ENCODE measurements at places on chromosomes 6 and 20.

GRCh38 chr6:36627801-36628246 is 33.7 kb downstream of the SRSF3 start:
- H3K27me3 ChIP-seq = no peaks in the 10 kb centered on the region
- no peak overlapping the region for H3K4me3 ChIP-seq
- H3K36me3 ChIP-seq = no peaks in the 10 kb centered on the region
- DNase-seq = peak; percentile 90
- peaks cover 26% of the 10 kb centered on the region for H3K4me1 ChIP-seq
- H3K27ac ChIP-seq = peak overlapping the region; percentile 76

DNA sequence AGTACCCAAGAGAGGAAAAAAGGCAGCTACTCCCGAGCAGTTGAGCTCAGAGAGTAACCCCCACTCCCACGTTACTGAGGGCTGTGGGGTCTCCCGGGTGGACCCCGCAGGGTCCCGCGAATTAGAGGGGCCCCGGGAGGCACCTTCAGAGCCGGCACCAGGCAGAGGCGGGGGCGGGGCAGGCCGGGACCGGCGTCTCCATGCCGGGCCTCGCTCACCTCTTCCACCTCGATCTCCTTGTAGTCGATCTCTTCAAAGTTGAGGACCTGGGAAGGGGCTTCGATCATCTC is 381 bp downstream of the MAP3K7 start:
- peaks cover 20% of the 10 kb centered on the region for H3K4me1 ChIP-seq
- H3K36me3 ChIP-seq = no peaks in the 10 kb centered on the region
- peak overlapping the region; percentile 92 for H3K27ac ChIP-seq

GRCh38 chr6:15359335-15359862 is 113.5 kb downstream of the JARID2 start:
- H3K27me3 ChIP-seq = no peaks in the 10 kb centered on the region
- no peak for DNase-seq
- no peak overlapping the region for H3K4me3 ChIP-seq
- peaks cover 5% of the 10 kb centered on the region for H3K4me1 ChIP-seq
- no peak overlapping the region for H3K27ac ChIP-seq
- no peaks in the 10 kb centered on the region for H3K36me3 ChIP-seq

GRCh38 chr6:36636687-36637418 is 41.7 kb upstream of the CDKN1A start:
- H3K27me3 ChIP-seq = no peaks in the 10 kb centered on the region
- no peak overlapping the region for H3K27ac ChIP-seq
- DNase-seq = no peak
- no peaks in the 10 kb centered on the region for H3K36me3 ChIP-seq
- H3K4me1 ChIP-seq = no peaks in the 10 kb centered on the region

DNA sequence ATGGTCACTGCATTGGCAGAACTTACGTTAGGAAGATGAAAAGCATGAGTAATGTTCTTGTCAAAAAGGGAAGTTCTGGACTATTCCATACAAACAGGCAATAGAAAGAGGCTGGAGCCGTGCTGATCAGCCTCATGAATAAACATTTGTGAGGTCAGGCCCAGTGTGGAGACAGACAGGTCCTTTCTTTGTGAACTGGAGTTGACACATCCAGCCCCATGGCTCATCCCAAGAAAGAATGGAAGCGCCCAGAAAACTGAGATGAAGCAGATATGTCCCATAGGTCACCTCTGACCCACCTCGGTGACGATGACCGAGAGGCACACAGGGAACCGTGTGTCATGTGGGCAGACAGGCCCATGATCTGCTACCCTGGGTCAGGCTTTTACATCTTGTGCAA is 276.0 kb upstream of the SGK1 start:
- no peaks in the 10 kb centered on the region for H3K4me1 ChIP-seq
- no peaks in the 10 kb centered on the region for H3K27me3 ChIP-seq
- no peaks in the 10 kb centered on the region for H3K36me3 ChIP-seq
- no peak for DNase-seq

DNA sequence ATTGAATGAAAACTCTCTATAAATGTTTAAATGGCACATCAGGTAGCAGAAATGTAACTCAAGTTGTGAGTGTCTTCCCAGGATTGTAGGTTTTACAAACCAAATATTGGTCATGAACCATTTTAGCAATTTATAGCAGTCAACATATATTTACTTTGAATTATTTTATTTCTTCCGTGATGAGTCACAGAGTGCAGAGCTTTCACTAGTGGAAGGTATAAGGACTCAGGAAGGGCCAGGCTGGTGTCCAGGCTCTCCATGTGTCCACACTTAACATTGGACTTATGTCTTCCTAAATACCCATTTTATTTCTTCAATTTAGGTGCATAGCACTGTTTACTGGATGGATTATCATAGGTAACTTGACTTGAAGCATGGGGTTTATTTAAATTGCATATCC is 120.9 kb downstream of the OLIG3 start:
- H3K36me3 ChIP-seq = no peaks in the 10 kb centered on the region
- no peak overlapping the region for H3K27ac ChIP-seq
- H3K27me3 ChIP-seq = no peaks in the 10 kb centered on the region
- no peaks in the 10 kb centered on the region for H3K4me1 ChIP-seq

DNA sequence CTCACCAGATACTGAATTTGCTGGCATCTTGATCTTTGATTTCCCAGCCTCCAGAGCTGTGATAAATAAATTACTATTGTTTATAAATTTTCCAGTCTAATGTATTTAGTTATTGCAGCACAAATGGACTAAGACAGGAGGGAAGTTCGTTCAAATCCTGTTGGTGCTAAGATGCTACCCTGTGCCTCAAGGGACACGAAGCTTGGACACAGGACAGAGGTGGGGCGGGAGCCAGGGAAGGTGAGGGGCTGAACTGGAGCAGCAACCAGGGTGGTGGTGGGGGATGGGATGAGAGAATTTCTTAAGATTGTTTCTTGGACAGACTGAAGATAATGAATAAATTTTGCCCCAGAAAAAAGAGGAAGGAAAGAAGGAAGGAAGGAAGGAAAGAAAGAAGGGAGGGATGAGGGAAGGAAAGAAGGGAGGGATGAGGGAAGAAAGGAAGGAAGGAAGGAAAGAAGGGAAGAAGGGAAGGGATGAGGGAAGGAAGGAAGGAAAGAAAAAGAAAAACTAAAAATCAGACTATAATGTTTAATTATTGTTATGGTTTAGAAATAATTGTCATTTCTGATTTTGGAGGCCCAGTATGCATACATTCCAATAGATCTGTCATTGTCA is 127.2 kb downstream of the CDC5L start:
- no peaks in the 10 kb centered on the region for H3K27me3 ChIP-seq
- H3K27ac ChIP-seq = no peak overlapping the region
- no peaks in the 10 kb centered on the region for H3K4me1 ChIP-seq
- no peak for DNase-seq

DNA sequence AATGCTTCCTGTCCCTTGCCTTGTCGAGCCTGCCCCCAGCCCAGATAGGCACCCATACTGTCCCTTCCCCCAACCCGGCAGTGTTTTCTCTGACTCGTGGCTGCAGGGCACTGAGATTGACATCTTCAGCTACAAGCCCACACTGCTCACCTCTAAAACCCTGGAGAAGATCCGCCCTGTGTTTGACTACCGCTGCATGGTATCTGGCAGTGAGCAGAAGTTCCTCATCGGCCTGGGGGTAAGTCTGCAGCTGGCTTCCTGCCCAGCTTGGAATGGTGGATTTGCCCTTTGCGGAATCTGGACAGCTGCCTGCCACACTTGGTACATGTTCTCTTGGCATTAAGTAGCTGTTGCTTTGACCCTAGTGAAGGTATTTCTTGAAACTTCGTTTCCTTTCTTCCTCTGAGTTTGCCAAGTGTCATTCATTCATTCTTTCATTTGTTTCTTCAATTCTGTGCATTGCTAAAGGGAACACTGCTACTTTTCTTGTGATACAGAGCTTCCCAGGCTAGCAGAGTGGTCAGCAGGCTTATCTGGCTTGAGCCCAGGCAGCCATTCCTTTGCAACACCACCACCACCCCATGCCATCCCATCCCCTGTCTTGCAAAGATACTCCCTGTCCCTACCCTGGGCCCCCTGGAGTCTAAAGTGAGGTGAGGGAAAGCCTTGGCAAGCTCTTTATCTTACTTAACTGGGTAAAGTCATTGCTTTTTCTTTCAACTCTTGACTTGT is 26.2 kb downstream of the CCDC167 start:
- H3K4me3 ChIP-seq = no peak overlapping the region
- DNase-seq = no peak
- H3K27ac ChIP-seq = no peak overlapping the region
- no peaks in the 10 kb centered on the region for H3K27me3 ChIP-seq
- peaks cover 6% of the 10 kb centered on the region for H3K4me1 ChIP-seq
- H3K36me3 ChIP-seq = peaks cover 71% of the 10 kb centered on the region

DNA sequence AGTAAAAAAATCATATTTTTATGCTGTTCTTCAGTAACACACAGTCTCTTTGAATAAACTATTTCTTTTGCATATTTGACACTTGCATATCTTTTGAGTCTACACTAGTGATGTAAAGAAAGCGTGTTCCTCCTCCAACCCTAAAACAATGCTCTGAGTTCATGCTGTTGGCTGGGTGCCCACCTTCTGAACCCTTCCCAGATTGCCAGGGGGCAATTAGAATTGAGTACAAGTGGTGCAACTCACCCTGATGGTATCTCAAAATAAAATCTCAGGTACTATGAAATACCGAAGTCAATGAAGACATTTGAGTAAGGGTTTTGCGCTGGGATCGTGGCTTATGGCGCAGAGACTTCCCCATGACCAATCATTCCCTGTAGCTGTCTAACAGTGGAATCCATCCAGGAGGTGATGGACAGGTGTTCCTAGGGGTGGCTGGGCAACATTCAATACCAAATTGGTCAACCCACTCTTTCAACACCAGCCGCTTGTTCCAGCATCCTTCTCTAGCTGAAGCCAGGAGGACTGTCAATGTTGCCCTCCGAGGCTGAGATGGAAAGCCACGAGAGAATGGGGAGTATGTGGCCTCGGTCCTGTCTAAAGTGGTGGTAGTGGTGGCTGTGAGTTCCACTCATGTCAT is 94.4 kb upstream of the ZNFX1 start:
- H3K27ac ChIP-seq = no peak overlapping the region
- no peaks in the 10 kb centered on the region for H3K27me3 ChIP-seq
- DNase-seq = no peak
- H3K36me3 ChIP-seq = peaks cover 17% of the 10 kb centered on the region

DNA sequence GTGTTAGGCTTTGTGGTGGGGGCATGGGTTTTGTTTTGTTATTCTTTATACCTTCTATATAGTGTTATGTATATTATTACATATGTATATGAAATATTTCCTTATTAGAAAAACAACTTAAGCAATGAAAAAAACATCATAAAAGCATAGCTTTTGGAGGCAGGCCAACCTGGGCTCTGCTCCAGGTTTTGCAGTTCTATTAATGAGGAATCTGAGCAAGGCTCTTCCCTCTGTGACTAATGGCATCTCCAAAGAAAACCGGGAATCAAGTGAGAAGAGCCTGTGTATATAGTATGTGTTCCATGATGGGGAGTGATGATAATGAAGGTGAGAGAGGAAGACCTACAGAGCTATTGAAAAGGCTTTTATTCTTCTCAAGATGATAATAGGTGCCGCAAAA is 291.1 kb downstream of the CLIC5 start:
- H3K27ac ChIP-seq = no peak overlapping the region
- no peaks in the 10 kb centered on the region for H3K36me3 ChIP-seq
- H3K4me3 ChIP-seq = no peak overlapping the region
- H3K27me3 ChIP-seq = no peaks in the 10 kb centered on the region
- no peaks in the 10 kb centered on the region for H3K4me1 ChIP-seq
- no peak for DNase-seq

GRCh38 chr6:158605266-158605878 is 39.2 kb downstream of the DYNLT1 start:
- H3K36me3 ChIP-seq = no peaks in the 10 kb centered on the region
- no peaks in the 10 kb centered on the region for H3K4me1 ChIP-seq
- no peaks in the 10 kb centered on the region for H3K27me3 ChIP-seq
- no peak for DNase-seq
- no peak overlapping the region for H3K27ac ChIP-seq
- H3K4me3 ChIP-seq = no peak overlapping the region

- H3K4me1 ChIP-seq = no peaks in the 10 kb centered on the region
- no peaks in the 10 kb centered on the region for H3K27me3 ChIP-seq
- no peak overlapping the region for H3K4me3 ChIP-seq
- H3K36me3 ChIP-seq = no peaks in the 10 kb centered on the region
- H3K27ac ChIP-seq = no peak overlapping the region
Observed at GRCh38 chr6:17305219-17306001, 24.2 kb downstream of the RBM24 start.

DNA sequence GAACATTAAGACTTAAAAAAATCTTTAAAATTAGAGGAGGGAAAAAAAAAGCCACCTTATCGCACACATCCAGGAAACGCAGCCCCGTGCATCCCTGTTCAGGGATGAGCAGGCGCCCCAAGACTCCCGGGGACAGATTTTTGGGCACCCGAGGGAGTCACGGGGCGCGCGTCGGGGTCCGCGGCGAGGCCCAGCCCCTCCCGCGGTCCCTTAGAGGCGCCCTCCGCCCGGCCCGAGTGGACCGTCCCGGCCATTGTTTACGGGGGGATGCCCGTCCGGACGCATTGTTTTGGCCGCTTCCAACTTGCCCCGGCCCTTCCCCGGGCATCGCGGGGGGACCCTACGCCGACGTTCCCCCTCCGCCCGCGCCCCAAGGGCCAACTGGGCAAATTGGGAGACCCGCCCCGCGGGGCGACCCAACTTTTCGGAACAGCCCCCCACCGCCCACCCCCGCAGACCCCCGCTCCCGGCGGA is 610 bp downstream of the ZNF217 start:
- H3K4me3 ChIP-seq = peak overlapping the region; percentile 82
- no peaks in the 10 kb centered on the region for H3K36me3 ChIP-seq
- peak; percentile 71 for DNase-seq
- H3K27me3 ChIP-seq = no peaks in the 10 kb centered on the region
- H3K27ac ChIP-seq = peak overlapping the region; percentile 99

GRCh38 chr6:33735216-33735615 is 11.5 kb downstream of the IP6K3 start:
- peaks cover 7% of the 10 kb centered on the region for H3K4me1 ChIP-seq
- H3K36me3 ChIP-seq = peaks cover 7% of the 10 kb centered on the region
- DNase-seq = no peak
- H3K27me3 ChIP-seq = no peaks in the 10 kb centered on the region
- no peak overlapping the region for H3K4me3 ChIP-seq

- H3K27ac ChIP-seq = peak overlapping the region; percentile 3
- H3K4me1 ChIP-seq = no peaks in the 10 kb centered on the region
- no peak for DNase-seq
- no peaks in the 10 kb centered on the region for H3K36me3 ChIP-seq
Observed at GRCh38 chr6:7728855-7729590, 3.1 kb downstream of the BMP6 start.

- peak; percentile 46 for DNase-seq
- peak overlapping the region; percentile 23 for H3K4me3 ChIP-seq
- H3K27ac ChIP-seq = no peak overlapping the region
- H3K27me3 ChIP-seq = no peaks in the 10 kb centered on the region
- H3K36me3 ChIP-seq = no peaks in the 10 kb centered on the region
- no peaks in the 10 kb centered on the region for H3K4me1 ChIP-seq
Observed at GRCh38 chr6:41028561-41029412, 10.2 kb downstream of the UNC5CL start.

- DNase-seq = no peak
- no peaks in the 10 kb centered on the region for H3K36me3 ChIP-seq
- H3K27ac ChIP-seq = no peak overlapping the region
- no peak overlapping the region for H3K4me3 ChIP-seq
Observed at GRCh38 chr6:120564779-120565178, 769.5 kb downstream of the TBC1D32 start.

Data from sigmoid colon (tissue), 7 donors.